ENCODE measurements at places on chromosomes 1 and 21. TPM values are rescaled to one million over a fixed set of nuclear protein-coding genes. Genes with fewer than 3 reads are reported as not detected.
A peak's percentile ranks its signal among the peaks of the same experiment; 100 is the strongest.

DNA sequence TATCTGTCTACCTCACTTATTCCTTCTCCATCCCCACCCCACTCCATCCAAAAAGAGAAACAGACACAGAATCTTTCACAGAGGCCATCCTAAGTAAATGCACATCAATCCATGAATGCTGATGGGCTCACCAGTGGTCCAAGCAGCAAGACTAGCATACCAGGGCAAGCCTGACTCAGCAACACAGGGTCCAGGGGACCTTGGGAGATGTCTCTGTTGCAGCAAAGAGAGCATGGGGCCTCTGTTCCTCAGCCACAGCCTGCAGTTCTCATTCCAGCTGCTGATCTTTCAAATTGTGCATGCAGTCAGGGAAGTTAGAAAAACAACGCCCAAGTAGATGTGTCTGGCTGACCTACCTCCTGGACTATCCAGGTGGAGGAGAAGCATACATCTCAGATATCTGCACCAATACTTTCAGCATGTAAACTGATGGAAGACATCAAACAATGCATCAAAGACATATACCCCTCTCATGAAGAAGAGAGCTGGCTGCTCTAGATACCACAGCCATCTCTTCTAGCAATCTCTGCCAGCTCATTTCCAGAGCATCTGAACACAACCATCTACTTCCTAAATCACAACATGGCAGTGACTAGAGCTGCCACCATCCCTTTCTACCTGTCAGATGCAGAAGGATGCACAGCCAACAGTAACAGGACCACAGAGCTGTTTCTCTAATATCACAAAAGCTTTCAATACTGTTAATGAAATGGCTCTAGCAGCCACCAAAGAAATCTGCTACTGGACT, 54.5 kb downstream of the CD34 start:
- no peak for DNase-seq

- no peak for DNase-seq
Observed at GRCh38 chr1:184424157-184424556, 37.3 kb downstream of the C1orf21 start.

APOBEC4 gene
- total RNA-seq, result not detected

- DNase-seq, result no peak
Observed at GRCh38 chr1:151720974-151721787, at the start of gene RIIAD1. TSS of gene RIIAD1 (plus strand) at chr1:151721522. CDS start at chr1:151721537, 15 bp downstream.

- DNase-seq, result no peak
Observed at GRCh38 chr1:91827459-91828321, 58.3 kb downstream of the TGFBR3 start.

ZNF593OS gene
- not detected for total RNA-seq

GRCh38 chr1:88800382-88801051, 90.8 kb downstream of the GTF2B start:
- peak; percentile 6 for DNase-seq

DNA sequence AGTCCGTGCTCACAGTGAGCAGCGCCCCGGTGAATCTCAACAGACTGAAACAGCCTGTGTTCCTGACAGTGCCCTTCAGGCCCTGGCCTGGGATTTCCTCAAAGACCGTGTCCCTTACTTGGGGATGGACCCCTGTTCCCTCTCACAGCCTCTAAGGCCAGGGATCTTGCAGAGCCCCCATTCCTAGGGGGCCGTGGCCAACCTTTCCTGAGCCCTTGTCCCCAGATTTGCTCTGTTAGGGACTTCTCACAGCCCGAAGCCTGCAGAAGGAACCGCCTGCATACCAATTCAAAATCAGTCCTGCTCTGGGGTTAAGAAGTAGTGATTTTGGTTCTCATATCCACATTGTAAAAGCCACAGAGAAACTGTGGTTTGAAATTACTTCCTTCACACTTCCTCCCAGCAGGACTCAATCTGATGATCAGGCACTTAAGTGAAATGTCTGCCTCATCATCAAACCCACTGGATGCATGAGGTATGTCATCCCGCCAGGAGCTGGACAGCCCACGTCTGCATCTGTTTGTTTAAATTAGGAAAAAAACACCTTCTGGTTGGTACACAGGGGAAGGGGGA, 14.9 kb downstream of the ABCA4 start:
- peak; percentile 60 for DNase-seq

- DNase-seq, result no peak
Observed at GRCh38 chr1:15722411-15722810, 13.6 kb upstream of the SLC25A34 start.

C1orf226 gene
- total RNA-seq, result 2.6 TPM

NBL1 gene
- total RNA-seq, result 36.9 TPM

GRCh38 chr1:159469921-159470533, 30.5 kb downstream of the OR10J1 start:
- DNase-seq, result no peak

- no peak for DNase-seq
Observed at GRCh38 chr1:114152089-114152507, 1.6 kb downstream of the SYT6 start.
